NCI-H345 (cell line): ENCODE measurements at places on chromosomes 12 and 14.

GRCh38 chr14:79758985-79759384 is 452.3 kb downstream of the DIO2 start:
- DNase-seq, result no peak

- DNase-seq, result no peak
Observed at GRCh38 chr14:34926552-34926951, 51.4 kb upstream of the BAZ1A start.

- no peak for DNase-seq
Observed at GRCh38 chr12:212715-213526, 1.0 kb downstream of the SLC6A12 start.

GRCh38 chr14:53894456-53894855 is 62.2 kb downstream of the BMP4 start:
- no peak for DNase-seq

DNA sequence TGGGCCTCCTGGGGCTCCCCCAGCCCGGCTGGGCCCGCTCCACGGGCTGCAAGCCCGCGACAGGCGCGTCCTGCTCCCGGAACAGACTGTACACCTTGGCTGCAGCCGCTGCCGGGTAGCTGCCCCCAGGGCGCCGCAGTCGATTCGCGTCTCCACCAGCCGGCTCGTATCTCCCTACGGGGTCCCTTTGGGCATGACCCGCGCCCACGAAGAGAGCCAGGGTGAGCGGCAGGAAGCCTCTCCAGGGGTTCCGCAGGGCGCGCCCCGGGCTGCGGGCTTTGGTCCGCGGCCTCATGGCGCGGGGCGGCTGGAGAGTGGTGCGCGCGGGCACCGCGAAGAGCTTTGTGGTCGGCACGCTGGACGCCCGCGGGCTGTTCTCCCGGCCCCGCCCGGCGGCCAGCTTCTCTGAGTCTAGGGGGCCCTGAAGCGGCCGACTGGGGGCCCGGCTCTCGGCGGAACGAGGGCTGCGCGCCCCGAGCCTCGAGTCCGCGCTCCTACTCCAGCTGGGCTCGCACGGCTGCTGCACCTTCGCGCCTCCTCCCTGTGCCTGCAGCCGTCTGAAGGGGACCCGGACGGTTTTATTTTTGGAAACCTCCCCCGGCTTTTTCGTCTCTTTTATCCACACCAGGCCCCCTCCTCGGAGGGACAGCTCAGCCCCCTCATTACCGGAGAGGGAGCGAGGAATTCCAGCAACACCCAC is at the start of gene LTBP2:
LTBP2 (minus strand) TSS at position 588 of the 700 bp plus-strand sequence; CDS start at position 295, 293 bp downstream.
- DNase-seq, result no peak

DNA sequence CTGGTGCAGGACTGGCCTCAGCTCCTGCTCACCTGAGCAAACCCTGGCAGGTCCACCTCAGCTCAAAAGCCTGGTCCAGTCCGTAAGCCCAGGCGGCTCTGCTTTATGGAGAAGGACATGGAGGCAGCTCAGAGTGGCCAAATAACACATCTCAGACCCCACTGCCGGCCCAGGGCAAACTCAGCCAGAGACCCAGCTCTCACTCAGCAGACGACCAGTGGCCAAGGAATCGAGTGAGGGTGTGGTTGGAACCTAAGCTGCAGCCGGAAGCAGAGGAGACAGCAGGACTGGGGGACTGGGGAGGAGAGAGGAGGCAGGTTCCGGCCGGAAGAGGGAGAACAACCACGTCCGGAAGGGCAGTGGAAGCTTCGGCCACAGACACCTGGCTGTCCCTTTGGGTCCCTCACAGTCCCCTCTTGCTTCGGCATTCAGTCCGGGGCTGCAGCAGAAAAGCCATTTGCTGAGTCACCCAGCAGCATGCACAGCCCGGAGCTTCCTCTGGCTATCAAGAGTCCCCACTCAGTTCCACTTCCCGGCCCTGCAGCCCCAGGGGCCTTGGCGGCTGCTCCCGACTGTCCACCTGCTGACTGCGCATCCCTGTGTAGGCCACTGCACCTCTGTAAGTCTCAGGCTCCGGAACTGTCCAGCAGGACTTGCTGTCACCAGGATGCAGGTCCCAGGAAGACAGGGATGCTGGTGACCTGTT is 104.0 kb downstream of the CALM1 start:
- DNase-seq, result no peak
